Right forelimb (tissue), 1 donor: ENCODE measurements at places on chromosomes 16 and 17.

GRCh38 chr17:38703742-38704605, 1.1 kb upstream of the MLLT6 start:
- peak; percentile 73 for DNase-seq

GRCh38 chr16:89720813-89721545, at the start of the genes VPS9D1 and ZNF276:
Gene VPS9D1, minus strand, starts transcription at chr16:89720898. Its CDS starts 37 bp downstream, at chr16:89720861.
Gene ZNF276, plus strand, starts transcription at chr16:89721537. Its CDS starts 104 bp downstream, at chr16:89721641.
- DNase-seq: peak; percentile 90

- no peak for DNase-seq
These were observed 19.1 kb upstream of the NTN1 start for GRCh38 chr17:9002227-9002605.

DNA sequence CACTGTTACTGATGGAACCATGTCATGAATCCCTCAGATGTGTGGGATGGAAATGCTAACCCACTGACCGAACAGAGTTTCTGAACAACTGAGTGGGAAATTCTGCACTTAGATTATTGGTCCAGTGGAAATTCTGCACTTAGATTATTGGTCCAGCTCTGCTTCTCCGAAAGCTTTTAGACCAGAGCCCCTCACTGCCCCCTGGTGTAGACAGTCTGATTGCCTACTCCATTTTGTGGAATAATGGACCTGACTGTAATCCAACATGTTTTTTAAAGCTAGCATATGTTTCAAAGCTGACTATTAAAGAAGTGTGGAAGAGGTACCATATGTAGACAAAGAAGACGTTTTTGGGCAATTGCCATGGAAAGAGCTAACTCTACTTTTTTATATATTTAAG, 50.3 kb upstream of the TBX2 start:
- DNase-seq: no peak

- no peak for DNase-seq
These were observed 41.8 kb downstream of the TNRC6C start for GRCh38 chr17:78000341-78000740.

- DNase-seq: no peak
These were observed 63.3 kb upstream of the HSBP1 start for GRCh38 chr16:83744441-83744981.

GRCh38 chr17:8732406-8733085, 12.1 kb downstream of the CCDC42 start:
- no peak for DNase-seq

DNA sequence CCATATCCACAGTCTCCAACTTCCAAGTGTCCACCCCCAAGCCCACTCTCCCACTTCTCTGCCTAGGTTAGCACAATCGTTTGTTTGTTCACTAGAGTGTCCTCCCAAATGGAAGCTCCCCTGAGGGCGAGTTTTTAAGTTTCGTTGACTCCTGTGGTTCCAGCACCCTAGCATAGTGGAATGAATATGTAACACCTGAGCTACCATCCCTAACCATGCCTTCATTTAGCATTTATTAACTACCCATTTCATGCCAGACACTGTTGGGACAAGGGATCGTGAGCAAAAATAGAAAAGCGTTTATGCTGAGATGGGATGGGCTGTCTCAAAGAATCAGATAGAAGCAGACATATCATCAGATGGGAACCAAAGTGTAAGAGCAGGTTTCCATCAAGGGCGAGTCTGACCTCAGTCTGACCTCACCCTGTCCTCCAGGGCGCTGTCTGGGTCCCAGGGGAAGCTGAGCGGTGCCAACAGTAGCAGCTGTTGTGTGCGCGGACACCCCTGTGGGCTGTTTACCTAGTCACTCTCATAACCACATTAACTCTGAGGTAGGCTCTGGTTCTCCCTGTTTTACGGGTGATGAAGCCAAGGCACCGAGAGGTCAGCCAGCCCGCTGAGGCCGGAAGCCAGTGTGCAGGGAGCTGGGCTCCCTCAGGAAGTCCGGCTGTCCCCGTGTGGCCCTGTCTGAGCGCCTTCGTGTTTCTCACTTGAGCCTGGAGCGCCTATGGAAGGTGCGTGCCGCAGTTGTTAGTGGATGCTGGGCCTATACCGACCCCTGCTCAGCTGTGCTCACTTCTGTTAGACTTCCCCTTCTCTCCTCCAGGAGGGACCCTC, 6.2 kb downstream of the CNP start:
- no peak for DNase-seq

- DNase-seq: no peak
These were observed 13.4 kb downstream of the GINS2 start for GRCh38 chr16:85675251-85675874.

DNA sequence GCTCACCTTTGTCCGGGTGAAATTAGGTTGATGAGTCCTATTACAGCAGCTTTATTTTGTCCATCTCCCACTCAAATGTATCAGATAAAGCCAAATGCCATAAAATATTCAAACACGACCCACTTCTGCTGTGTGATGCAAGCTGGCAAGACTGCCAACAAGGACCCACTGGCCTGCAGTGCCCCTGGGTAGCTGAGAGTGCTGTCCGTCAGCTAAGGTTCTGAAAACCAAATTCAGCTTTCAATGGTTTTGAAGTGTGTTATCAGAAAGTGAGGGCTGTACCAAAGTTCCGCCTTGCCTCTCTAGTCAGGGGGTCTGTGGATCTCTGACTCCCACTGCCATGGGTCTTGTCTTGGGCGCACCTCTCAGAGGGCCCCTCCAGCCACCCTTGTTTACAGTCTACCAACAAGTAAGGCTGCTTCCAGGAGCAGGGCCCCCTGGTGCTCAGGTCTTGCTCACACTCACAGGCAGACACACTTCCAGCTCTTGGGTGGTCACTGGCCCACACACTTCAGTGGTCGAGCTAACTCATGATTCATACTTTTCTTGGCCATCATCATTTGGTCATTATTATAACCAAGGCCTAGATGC, 10.5 kb upstream of the CCDC182 start:
- no peak for DNase-seq

DNA sequence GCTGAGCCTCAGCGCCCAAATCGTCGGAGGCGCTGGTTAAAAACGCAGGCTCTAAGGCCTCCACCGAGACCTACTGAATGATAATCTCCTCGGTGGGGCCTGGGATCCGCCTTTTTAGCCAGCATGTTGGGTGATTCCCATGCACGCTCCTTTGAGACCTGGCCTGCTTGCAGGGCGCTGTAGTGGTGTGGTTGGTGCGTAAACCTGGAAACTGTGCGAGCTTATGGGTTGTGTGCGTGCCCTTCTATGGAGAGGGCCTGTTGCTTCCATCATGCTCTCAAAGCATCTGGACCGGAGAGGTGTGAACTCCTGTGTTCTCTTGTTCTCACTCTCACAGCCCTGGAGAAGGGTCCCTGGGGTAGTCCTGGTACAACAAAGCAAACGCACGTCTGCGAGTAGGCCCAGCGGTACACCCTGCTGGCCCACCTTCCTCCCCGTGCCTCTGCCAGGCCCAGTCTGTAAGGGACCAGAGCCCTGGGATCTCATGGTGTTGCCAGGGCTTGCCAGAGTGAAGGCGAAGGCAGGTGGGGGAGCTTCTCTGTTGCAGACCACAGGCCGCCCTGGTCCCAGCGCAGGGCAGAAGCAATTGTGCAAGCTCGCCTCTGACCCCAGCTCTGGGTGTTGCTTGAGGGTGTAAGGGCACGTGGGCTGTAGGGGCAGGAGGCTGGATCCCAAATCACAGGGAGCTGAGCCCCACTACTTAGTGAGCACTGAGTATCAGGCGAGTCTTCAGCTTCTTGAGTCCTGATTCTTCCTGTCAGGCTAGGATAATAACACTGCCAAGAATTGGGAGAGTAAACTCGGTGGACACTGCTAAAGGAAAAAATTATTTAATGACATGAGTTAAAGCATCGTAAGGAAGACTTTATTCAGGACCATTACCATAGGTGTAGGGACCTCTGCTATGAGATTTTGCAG, 879 bp upstream of the LRRC75A start:
- no peak for DNase-seq

DNA sequence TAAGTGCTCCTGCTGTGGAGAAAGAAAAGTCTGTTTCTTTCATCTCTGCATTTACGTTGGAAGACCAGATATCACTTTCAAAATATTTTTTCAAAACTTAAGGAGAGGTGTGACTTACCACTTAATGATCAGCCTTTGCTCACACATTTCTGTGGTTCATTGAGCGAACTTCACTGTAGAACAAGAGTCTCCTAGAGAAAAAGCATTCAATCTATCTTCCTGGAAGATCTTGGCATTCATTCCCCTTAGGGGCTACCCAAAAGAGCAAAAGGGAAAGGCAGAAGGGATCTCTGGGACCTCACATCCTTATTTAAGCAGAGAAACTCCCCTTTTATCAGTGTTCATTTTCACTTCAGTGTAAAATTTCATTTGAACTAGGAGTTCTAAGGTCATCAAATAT, 61.2 kb downstream of the HS3ST3A1 start:
- DNase-seq: no peak

DNA sequence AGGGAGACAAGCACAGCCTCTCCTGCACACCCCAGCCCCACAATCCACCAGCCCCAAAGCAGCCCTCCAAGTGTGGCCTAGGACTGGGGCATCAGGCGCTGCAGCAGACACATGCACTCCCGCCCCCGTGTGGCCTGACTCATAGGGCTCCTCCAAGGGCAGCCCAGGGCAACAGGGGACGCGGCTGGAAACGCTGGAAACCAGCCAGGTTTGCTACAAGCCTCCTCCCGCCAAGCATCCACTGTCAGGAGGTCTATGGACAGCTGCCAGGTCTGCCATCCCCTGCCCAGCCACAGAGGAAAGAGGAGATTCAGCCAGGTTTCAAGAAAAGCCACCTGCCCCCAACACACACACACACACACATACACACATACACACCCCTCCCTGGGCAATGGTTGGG, 25.8 kb downstream of the SRCIN1 start:
- DNase-seq: no peak

DNA sequence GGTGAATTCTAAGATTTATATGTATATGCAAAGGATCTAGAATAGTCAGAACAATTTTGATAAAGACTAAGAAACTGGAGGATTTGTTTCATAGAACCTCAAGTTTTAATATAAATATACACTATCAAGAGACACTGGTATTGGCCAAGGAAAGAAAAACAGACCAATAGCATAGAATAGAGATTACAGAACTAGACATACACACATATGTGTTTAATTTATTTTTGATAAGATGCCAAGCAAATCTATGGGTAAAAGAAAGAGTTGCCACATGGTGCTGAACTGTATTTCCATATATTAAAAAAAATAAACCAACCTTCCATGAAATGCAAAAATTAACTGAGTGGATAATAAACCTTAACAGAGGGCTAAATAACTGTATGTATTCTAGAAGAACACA, 27.9 kb upstream of the LRRC37A3 start:
- DNase-seq: no peak

- DNase-seq: no peak
These were observed 8.5 kb downstream of the C17orf100 start for GRCh38 chr17:6660101-6660500.

DNA sequence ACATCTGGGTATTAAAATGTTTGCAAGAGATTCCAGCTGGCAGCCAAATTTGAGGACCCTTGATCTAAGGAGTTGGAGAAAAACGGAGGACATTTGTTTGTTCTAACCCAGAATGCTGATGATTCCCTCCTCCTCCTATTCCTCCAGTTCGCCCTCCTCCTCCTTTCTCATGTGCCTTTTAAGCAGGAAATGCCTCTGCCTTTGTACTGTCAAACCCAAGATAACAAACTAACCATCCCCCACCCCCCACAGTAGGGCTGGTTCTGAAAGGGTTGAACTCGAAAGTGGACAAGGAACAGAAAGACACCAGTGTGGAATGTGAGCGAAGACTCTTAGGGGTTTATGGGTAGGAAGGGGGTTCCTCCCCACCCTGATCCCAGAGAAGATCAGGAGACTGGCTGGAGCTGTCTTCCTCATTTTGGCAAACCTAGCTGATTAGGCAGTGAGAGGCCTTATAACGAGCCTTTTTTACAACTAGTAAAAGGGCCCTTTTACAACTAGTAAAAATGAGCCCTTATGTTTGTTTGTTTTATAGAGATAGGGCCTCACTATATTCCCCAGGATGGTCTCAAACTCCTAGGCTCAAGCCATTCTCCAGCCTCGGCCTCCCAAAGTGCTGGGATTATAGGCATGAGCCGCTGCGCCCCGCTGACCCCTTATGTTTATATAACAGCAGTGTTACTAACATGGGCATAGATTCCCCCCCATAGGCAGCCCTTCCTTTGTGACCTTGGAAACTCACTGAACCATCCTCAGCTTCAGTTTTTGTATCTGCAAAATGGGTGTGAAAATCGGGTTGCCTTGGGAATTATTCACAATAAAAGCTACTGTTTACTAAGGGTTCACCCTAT, 975 bp downstream of the CHD9 start:
- DNase-seq: peak; percentile 70

DNA sequence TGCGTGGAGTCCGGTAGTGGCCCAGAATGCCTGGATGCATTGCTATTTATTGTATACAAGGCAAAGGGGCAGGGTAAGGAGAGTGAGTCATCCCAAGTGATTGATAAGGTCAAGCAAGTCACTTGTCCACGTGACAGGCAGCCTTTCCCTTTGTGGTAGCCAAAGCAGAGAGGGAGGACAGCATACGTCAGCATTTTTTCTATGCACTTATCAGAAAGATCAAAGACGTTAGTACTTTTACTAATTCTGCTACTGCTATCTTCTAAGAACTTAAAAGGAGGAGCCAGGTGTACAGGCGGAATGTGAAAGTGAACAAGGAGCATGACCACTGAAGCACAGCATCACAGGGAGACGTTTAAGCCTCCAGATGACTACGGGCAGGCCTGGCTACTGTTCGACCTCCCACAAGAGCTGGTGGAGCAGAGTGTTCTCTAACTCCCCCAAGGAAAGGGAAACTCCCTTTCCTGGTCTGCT, 47.9 kb upstream of the ARL4D start:
- no peak for DNase-seq

DNA sequence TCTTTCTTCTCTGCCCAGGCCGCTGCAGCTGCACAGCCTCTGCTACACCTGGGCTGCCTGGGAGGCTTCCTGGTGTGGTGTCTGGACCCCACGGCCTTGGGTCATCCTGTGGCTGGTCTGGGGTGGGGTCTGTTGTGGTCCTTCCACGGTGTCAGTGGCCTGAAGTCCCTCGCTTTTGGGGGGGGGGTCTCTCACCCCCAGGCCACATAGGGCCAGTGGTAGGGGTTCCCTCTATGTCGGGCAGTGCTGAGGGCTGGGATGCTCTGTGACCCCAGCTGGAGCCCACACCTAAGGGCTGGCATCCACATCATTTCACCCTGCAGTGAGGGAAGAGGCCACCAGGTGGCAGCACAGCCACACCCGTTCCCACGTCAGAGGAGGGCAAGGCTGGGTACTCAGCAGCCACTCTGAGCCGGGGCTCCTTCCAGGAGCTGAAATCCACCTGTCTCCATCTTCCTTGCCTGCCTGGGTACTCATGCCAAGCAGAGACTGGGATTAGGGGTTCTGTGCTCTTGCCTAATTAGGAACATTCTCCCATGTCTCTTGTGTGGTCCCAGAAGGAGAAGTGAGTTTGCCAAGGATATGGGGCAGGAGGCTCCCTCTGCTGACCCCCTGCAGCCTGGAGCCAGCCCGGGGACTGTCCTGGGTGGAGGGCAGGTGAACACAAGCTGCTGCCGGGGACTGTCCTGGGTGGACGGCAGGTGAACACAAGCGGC, 13.0 kb downstream of the ENGASE start:
- peak; percentile 88 for DNase-seq
